ENCODE measurements at places on chromosomes 4 and X. TPM values are rescaled to one million over a fixed set of nuclear protein-coding genes. Genes with fewer than 3 reads are reported as not detected.

JCHAIN gene
- 18.2 TPM for total RNA-seq

NALF2 gene
- not detected for total RNA-seq

GAGE12J gene
- total RNA-seq, result not detected

LUZP4 gene
- not detected for total RNA-seq

MED12 gene
- total RNA-seq, result 24.3 TPM

MMRN1 gene
- total RNA-seq, result 0.45 TPM

ARSJ gene
- 12.4 TPM for total RNA-seq

TRIML2 gene
- not detected for total RNA-seq

EREG gene
- not detected for total RNA-seq

NLRP2B gene
- total RNA-seq, result not detected

USP53 gene
- 69.2 TPM for total RNA-seq

TSPAN7 gene
- total RNA-seq, result 0.82 TPM

SSX2 gene
- not detected for total RNA-seq

DNA sequence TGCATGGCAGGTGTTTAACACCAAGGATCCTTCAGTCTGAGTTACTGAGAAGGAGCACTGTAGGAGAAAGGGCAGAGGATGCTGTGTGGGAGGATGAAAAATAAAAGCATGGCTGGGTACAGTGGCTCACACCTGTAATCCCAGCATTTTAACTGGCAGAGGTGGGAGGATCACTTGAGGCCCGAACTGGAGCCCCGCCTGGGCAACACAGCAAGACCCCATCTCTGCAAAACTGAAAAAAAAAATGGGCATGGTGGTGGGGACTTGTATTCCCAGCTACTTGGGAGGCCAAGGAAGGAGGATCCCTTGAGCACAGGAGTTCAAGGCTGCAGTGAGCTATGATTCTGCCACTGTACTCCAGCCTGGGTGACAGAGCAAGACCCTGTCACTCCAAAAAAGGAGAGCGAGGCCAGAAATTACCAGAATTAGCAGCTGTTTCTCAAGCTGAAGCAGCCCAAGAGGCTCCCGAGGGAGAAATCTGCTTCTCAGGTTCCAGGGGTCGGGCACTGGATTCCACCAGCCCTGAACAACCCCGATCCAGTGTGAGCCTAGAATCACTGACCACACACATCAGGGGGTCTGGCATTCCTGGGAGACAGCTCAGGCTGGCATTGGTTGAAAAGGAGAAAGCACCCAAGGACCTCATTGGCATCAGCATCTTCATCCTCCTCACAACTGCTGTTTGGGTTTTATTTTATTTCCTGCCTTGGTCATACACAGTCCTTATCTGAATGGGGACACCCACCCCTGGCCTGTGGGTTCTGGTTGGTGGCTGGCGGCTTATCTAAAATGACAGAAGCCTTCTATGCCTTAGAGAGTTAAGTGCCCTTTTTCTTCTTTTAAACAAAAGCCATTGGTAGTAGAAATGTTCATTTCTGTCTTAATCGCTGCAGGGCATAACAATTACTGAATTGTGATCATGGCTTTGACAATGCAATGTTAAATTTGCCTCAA is 66.3 kb upstream of the TRIM2 start:
- DNase-seq, result no peak

DNA sequence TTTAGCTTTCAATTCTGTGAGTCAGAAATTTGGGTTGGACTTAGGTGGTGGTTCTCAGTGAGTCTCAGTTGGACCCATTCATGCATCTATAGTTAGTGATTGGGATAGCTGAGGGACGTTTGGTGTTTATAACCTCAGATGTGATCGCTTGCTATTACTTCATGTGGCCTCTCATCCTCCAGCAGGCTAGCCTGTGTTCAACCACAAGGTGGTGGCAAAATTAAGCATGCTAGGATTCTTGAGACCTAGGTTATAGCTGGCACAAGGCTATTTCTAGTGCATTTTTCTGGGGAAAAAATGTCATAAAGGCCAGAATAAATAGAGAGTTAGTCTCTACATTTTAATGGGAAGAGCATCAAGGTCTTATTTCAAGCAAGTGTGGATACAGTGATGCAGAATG is 10.9 kb upstream of the GRPR start:
- DNase-seq, result no peak

- no peak for DNase-seq
Observed at GRCh38 chr4:133439830-133440229, 290.7 kb downstream of the PCDH10 start.

DNA sequence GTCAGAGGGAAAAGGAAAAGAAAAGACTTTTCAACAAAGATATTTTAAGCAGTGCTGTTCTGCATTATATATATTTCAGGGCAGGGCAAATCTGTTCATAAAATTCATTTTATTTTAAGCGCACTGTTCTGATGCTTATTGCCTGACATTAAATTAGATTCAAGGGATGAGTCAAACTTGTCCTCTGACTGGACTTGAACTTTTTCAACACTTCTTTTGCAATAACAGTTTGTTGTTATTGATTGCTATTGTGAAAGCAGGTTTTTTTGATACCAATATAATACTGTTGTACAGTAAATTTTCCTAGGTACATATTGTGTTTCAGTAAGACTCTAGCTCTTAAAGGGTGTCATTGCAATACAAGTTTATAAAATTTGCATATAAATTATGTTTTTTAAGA is 481.3 kb downstream of the NAF1 start:
- DNase-seq, result no peak

DNA sequence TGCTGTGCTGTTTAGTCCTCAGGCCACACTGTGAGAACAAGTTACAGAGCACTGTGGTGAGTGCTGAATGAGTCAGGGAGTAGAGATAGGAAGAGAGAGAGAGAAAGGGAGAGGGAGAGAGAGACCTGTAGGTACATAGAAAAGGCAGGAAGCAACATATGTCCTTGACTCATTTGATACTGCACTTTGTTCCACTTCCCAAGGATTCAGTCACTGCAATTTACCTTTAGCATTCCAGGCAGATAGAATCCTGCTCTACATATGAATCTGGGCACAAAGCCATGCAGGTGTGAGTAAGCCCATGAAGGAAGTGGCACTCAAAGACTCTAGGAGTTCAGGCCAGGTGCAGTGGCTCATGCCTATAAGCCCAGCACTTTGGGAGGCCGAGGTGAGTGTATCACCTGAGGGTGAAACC is 1.0 kb upstream of the DAPP1 start:
- peak; percentile 16 for DNase-seq

GRCh38 chrX:21168401-21169160 is 205.6 kb upstream of the CNKSR2 start:
- DNase-seq, result no peak

- no peak for DNase-seq
Observed at GRCh38 chr4:141635736-141636081, 674 bp upstream of the IL15 start.

- DNase-seq, result peak; percentile 89
Observed at GRCh38 chr4:53654300-53654758, 63.0 kb upstream of the LNX1 start.

DNA sequence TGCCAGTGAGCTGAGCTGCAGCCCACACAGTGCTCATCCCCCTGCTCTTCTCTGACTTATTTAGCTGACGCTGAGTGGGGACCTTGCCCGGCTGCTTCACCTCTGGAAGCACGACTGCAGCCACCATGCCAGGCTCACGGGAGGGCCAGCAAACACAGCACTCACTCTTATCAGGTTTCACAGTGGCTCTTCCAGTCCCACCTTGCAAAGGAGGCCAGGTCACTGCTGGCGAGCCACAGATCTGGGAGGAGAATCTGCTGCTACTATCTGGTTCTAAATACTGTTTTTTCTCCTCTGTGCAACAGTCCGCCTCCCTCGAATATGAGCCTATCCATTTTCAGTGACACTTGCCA is 6.7 kb upstream of the SPON2 start:
- no peak for DNase-seq

GRCh38 chr4:137470806-137471205 is 61.5 kb downstream of the PCDH18 start:
- DNase-seq, result no peak

DNA sequence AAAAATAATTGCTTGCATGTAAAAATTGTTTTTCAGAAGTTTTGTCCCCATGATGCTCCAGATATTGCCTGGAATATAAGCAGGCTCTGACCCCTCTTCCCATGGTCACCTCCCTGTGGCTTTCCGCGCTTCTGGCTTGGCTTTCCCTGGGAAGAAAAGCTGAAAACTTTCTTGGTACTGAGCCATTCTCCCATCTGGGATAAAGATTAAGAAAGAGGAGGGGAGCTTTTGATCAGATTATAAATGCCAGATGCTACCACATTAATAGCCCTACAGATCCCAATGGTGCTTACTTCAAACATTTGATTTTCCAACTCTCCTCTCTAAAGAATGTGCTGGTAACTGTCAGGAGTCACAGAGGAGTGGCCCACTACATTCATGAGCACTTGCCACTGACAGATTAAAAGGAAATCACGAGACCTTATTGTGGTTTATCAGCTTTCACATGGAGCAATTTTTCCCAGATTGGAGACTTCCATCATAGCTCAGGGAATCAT is 54.4 kb upstream of the GAB1 start:
- peak; percentile 75 for DNase-seq

DNA sequence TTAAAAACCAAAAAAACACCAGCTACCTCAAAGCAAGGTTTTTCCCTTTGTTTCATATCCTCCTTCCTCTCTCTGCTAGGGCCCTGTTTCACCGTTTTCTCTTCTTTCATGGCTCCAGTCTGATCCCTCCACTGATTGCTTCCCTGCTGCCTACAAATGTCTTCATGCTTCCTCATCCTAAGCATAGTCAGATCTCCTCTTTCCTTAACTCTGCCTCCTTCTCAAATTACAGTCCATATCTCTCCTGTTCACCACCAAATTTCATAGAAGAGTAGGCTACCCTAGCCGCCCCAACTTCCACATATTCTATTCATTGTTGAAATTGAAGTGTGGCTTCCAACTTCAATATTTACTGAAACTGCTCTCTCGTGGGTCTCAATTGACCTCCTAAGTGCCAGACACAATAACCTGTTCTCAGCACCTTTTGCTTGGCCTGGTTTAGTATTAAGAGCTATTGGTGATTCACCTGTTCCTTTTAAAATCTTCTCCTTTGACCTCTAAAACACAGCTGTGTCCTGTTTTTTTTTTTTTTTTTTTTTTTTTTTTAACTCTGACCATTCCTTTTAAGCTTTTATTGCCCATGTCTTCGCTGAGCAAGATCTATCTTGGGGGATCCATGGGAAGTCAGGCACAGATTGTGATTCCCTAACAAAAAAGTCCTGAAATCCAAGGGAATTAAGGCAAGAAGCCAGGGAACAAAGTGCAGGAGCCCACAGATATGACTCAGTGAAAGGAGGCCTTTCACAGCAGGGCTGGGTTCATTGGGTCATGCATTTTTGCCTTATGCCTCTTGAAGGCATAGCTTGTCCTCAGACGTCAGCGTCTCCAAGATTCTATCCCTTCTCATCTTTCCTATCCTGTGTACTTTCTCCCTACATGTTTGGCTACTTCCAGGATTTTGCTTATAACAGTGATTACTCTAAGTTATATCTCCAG is 85.4 kb downstream of the RPS3A start:
- DNase-seq, result peak; percentile 71

DNA sequence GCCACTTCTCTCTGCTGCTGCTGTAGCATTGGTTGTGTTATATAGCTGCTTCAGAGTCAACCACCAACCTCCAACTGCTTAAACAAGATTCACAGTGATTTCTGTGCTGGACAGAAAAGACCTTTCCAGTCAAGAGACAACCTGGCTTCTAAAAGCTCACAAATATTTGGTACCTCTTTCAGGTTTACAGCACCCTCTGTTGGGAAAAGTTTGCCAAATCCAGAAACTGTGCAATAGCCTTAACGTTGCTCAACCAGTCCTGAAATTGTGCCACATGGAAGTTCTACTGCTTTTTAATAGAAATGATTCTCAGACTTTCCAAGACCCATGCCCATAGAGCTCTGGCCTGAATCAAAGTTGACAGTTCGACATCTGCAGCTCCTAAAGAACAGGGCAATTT is 842.1 kb upstream of the HTR2C start:
- DNase-seq, result peak; percentile 7

DNA sequence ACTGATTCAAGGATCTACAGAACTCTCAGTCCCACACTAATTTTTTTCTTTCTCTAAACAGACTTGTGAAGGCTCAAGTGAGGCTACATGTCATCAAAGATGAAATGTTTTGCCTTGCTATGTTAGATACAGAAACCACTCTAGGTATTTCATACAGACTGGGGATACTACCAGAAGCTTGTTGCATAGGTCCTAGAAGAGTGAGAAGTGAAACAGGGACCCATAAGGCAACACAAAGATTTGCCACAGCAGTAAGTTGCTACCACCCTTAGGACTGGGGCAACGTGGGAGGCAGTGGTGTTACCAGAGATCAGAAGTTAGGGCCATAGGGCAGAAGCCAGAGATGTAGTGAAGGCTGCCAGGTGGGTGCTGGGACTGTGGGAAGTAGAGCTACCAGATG is 50.7 kb upstream of the MID1IP1 start:
- DNase-seq, result no peak

GRCh38 chrX:150508018-150508417 is 60.4 kb upstream of the MTM1 start:
- no peak for DNase-seq

- no peak for DNase-seq
Observed at GRCh38 chrX:19742826-19743225, 144.6 kb downstream of the SH3KBP1 start.

- peak; percentile 20 for DNase-seq
Observed at GRCh38 chr4:129344058-129344457, 248.1 kb downstream of the C4orf33 start.

DNA sequence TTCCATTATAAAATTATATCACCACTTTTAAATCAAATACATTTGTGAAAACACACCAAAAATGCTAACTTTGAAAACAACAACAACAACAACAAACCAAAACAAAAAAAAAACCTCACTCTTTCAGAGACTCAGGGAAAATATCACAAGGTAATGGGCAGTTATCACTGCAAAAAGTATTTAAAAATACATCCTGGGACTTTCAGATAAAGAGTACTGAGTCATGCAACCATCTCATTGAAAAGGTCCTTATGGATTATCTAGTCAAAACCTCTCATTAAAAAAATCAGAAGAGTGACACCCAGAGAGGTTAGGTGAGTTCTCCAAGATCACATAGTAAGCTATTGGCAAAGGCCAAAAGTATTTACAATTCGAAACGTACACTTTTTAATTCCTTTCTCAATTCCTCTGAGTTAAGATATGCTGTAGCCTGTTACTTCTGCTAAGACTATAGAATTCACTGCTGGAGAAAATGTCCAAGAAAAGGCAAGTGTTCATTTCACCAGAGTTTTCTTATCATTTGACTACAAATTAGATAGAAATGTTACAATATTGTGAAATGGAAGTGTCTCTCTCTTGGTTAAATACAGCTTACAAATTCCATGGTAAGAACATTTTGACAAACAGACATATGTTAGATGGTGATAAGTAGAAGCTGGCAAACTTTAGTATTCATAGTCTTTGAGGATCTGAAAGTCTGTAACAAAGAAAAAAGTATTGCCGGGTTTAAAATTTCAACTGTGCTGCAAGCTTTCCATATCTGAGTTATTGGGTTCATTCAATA is 9.3 kb downstream of the STX18 start:
- DNase-seq, result no peak

DNA sequence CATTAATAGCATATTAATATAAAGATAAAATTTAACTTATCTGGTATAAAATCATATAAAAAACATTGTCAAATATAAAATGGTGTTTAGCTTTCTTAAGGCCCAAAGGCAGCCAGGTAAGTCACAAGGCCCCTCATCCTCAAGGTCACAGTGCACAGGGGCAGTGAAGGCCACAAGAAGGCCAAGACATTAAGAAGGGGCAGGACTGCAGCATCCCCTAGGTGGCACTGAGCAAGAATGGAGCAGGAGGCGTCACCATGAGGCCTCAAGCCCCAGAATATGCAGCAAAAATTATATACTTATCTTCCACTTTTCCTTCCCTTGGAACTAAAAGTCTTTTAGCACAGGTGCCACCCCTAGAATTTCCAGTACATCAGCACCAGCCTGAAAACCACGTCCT is 49.5 kb upstream of the MAGEA8 start:
- no peak for DNase-seq

All from fibroblast of the aortic adventitia (primary cell).